ENCODE measurements at places on chromosomes 5 and 9.
A peak's percentile ranks its signal among the peaks of the same experiment; 100 is the strongest.

GRCh38 chr5:65366655-65367054 is 115.1 kb downstream of the ADAMTS6 start:
- no peak for DNase-seq

GRCh38 chr9:71349218-71349617 is 227.8 kb upstream of the TRPM3 start:
- DNase-seq, result no peak

GRCh38 chr5:151662805-151663204 is 23.9 kb downstream of the SPARC start:
- no peak for DNase-seq

- no peak for DNase-seq
These were observed 691 bp downstream of the DMXL1 start for GRCh38 chr5:119071561-119071995.

GRCh38 chr9:90921104-90921503 is 119.5 kb downstream of the SYK start:
- DNase-seq, result peak; percentile 79

DNA sequence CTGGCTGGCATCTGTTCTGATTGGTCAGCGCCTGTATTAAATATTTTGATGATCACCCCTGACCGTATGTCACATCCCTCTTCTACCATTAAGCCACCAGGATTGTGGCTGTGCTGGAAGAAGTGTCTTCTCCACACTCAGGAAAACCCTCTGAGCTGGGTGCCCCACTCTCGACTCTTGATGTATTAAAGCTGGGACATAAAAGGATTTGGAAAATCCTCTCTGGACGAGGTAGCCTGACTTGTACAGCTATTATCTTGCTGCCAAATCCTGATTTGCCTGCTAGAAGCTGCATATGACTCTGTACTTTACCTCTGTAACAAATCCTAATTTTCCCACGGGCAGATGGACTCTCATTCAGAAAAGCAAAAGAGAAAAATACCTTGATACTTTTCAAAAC is 161.0 kb downstream of the SLC28A3 start:
- DNase-seq, result no peak

DNA sequence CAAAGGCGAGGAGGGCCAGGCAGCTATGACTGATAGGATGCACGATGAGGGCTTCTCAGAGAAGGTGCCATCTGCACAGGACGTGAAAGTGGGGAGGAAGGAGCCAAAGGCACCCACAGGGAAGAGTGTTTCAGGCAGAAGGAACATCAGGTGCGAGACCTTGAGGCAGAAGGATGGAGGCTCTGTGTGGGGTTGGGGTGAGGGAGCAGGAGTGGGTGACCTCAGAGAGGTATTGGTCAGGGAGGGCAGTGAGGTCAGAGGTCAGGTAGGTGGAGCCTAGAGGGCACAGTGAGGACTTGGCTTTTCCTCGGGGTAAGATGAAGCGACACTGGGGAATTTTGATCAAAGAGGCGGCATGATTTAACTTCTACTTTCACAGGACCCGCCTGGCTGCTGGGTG is 64.7 kb upstream of the XPA start:
- no peak for DNase-seq

DNA sequence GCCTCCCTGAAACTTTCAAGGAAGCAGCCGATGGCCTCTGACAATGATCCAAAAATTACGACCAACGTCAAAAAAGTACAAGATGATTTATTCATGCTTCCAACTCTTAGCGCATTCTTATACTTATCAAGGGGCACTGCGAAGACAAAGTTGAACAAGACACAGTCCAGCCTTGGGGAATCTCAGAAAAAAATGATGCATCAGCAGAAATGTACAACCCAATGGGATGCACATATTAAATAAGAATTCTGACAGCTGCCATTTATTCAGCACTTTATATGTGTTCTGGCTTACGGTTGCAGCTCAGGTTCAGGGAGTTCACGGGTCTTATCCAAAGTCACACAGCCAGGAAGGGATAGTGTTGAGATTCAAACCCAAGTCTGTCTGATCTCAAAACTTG is 96.0 kb upstream of the CPLX2 start:
- no peak for DNase-seq

GRCh38 chr5:177462021-177462670 is 11.3 kb downstream of the DBN1 start:
- DNase-seq, result no peak

GRCh38 chr5:146753641-146754040 is 124.9 kb downstream of the PPP2R2B start:
- no peak for DNase-seq

DNA sequence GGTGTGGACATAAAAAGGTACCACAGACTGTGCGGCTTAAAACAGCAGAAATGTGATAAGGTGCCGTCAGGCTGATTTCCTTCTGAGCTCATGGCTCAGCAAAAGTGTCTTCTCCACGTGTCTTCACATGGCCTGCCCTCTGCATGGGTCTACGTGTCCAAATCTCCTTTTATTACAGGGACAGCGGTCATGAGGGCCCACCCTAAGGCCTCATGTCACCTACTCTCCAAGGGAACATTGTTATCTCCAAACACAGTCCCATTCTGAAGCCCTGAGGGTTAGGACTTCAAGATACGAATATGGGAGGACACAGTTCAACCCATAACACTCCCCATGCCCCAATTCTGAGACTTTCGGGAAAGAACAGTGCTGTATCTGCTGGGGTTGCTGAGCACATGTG is 35.2 kb downstream of the COL23A1 start:
- DNase-seq, result no peak

- peak; percentile 51 for DNase-seq
These were observed 262.3 kb downstream of the AUH start for GRCh38 chr9:91099436-91099835.

- DNase-seq, result no peak
These were observed 165.4 kb upstream of the RAI14 start for GRCh38 chr5:34490506-34491250.

DNA sequence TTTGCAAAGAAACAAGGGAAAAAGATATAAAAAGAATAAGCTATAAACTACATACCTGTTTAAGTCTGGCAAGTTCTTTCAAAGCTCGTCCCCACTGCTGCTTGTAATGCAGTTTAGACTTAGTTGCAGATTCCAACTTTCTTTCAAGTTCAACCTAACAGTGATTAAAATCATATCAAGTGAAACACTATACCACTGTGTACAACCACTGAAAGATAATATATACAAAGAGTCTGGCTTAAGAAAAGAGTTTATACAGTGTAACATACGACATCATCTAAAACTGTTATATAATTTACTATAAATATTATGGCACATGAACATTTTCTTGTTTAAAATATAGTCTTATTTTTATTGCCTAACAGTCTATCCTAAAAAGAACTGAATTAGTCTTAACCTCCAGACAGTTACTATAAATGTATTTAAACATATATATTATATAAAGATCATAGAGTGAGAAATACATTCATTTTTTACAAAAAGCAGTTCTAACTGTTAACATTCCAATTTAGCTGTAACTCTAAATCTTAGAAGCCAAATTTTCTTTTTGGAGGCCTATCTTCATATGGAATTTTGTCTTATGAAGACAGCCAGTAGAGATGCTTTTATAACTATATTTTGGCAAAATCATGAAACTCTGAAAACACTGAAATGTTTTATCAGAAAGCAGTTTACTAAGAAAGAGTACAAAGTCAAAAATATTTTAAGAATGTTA is 58.6 kb downstream of the CEP120 start:
- DNase-seq, result no peak

DNA sequence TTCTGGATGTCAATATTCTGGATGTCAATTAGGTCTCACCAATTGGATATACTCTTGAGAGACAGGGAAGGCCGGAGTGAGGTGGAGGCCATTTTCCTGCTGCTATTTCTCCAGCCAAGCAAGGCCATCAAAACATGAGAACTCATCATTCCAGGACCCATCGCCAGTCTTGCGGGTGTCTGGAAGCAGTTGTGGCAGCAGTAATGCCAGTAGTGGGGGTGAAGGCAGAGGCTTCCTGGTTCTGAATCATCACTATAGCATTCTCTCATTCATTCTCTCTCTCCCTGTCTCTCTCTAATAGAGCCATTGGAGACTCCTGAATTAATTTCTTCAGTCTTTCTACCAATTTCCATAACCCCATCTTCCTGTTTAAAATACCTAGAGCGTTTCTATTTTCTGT is 71.8 kb downstream of the EGFLAM start:
- no peak for DNase-seq

GRCh38 chr9:132806306-132806705 is 71.8 kb downstream of the AK8 start:
- DNase-seq, result no peak

GRCh38 chr5:160640406-160640805 is 211.6 kb downstream of the ATP10B start:
- no peak for DNase-seq

DNA sequence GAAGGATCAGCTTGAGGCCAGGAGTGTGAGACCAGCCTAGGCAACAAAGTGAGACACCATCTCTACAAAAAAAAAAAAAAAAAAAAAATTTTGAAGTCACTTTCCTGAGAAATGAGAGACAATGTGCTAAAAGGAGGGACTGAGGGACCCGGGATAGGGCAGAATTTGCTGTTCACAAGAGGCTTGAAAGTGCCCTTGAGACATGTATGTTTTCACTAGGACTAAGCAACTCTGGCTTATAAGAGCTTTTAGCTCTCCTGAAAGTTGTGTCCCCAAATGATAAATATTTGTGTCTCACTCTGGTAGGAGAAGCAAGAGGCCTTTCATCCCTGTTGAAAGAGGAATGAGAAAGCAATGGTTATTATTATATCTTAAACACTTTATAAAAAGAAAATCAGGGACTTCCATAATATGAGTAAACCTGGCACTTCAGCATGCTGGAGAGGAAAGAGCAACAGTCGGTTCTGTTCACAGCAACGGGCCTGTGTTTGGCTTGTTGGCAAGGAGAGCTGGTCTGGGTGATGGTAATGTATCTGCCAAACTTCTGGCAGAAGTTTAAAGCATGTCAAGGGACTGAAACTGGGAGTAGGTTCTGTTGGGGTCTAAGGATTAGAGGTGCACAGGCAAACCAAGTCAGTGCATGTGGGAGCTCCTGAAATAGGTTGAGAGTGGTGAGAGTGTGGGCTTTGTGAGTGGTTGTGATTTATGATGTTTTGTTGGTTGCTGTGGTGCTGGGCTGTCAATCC is 32.2 kb downstream of the ENTREP1 start:
- DNase-seq, result no peak

GRCh38 chr9:104915753-104916152 is 12.2 kb downstream of the ABCA1 start:
- no peak for DNase-seq

- peak; percentile 61 for DNase-seq
These were observed 1.0 kb downstream of the FPGS start for GRCh38 chr9:127803507-127804352.

GRCh38 chr5:176535101-176535663 is 2.0 kb downstream of the RNF44 start:
- DNase-seq, result no peak

- DNase-seq, result no peak
These were observed 86.1 kb downstream of the ADAMTS6 start for GRCh38 chr5:65395526-65396155.

DNA sequence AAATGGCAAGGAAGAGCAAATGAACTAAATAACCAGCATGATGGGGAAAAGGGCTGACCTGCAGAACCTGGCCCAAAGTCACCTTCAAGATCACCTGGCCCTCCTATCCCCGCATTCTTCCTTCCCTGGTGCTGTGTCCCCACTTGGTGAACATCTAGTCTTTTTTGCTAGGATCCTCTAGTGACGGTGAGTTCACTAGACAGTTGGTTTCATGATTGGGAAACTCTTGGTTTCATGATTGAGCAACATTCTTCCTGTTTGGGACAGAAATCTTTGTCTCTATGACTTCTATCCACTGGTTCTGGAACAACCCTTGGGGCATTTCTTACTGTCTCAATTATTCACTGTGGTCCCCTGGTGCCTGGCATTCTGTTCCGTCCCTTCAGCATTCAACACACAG is 50.2 kb upstream of the DAB2IP start:
- DNase-seq, result no peak

- DNase-seq, result no peak
These were observed 27.5 kb downstream of the SEC61B start for GRCh38 chr9:99249619-99250018.

DNA sequence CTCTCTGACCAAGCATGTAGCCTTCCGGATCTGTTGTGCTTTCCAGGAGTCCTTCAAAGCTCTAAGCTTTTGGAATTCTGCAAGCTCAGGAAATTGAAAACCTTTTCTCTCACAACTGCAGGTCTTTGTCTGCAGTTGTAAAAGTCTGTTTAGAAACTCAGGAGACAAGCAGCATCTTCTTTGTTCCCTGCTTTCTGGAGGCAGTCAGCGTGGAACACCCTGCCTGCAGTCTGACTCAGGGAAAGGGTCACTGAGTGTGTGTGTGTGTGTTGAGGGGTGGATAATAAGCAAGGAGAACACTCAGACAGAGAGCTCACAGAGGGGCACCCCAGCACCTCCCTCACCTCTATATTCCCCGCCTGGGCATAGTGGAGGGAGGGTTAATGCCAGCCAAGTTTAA is 29.1 kb downstream of the KCNIP1 start:
- DNase-seq, result no peak

GRCh38 chr5:139806726-139807646 is 11.4 kb downstream of the PSD2 start:
- DNase-seq, result no peak

GRCh38 chr9:129864991-129865647 is 29.9 kb downstream of the USP20 start:
- DNase-seq, result no peak

DNA sequence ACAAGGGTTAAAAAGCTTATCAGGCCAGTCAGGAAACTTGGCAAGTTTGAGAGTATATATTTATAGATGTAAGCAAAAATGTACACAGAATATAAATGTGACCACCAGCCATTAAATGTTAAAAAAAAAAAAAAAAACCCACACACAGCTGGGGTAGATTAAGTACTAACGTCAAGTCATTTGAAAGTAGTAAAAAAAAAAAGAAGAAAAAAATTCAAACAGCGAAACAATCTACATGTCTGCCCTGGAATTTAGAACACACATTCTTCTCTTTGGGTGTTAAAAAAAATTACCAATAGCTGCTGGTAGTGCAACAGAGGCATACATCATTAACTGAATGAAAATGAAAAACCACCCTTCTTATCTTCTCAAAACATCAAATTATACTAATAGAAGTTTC is 269.7 kb downstream of the MLLT3 start:
- DNase-seq, result no peak

DNA sequence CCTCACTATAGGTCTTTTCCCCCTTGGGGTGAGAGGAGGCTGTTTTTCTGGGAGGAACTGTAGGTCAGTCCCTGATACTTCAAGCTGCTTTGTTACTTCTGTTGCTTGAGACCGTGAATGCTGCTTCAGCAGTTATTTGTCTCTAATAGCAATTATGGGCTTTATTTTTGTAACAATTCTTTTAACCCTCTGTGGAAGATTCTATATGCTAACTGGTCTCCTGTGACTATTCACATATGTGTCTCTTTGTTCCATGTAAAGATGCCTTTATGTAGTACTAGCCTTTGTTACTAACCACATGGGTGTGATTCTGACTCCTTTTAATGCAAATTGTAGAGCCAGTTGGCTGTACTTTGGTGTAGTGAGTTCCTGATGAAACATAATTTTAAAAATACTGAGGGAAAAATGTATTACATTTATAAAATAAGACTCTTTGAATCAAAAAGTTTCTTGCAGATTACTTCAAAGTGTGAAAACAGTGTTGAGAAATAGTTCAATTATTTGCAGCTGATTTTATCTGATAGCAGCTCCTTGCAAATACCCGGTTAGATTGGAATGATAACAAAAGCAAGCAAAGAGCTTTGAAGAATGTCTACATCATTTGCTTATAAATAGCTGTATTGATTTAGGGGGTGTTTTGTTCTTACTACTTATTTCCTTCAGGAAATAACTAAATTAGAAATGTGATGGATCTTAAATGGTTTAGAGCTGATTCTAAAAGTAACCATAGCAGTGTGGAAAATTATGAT is 46.6 kb downstream of the ANGPTL2 start:
- DNase-seq, result peak; percentile 47
